Stimulated activated CD4-positive, alpha-beta T cell treated with anti-CD3 and anti-CD28 coated beads, Interleukin-2, amount 100 ng/mL, for 24 hours (primary cell): ENCODE measurements at places on chromosomes 2 and 18.

DNA sequence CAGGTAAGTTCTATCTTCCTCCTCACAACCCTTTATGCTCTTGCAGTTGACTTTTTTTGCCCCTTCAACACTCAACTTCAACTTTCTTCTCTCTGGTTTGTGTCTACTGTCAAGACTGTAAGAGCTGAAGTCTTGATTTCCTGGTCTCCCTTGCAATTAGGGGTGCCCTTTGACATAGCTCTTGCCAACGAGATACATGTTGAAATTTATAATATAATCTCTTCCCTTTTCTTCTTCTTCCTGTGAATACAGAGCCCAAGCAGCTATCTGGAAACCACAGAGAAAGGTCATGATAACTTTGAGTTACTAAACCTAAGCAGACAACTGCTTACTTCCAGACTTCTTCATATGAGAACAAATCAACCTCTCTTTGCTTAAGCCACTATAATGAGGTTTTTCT, 163.5 kb downstream of the MC4R start:
- no peak for DNase-seq

GRCh38 chr2:218002143-218002844, 501 bp downstream of the TNS1 start:
- no peak for DNase-seq

DNA sequence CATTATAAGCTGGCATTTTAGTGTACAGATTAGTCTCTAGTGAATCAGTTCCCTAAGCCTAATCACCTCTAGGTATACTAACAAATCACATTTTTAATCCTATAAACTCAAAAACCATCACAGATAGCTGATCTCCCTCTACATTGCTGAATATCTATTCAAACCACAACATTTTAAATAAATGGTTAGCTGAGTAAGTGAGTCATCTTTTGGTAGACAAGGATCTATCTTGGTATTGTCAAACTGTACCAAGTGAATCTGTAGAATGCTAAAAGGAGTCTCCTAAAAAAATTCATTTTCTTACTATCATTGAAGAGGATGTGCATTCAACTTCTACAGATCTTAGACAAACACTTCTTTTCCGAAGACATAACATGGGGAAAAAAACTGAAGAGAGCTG, 40.7 kb downstream of the INO80D start:
- no peak for DNase-seq

GRCh38 chr2:239121600-239122012, 273.7 kb downstream of the TWIST2 start:
- DNase-seq, result no peak

DNA sequence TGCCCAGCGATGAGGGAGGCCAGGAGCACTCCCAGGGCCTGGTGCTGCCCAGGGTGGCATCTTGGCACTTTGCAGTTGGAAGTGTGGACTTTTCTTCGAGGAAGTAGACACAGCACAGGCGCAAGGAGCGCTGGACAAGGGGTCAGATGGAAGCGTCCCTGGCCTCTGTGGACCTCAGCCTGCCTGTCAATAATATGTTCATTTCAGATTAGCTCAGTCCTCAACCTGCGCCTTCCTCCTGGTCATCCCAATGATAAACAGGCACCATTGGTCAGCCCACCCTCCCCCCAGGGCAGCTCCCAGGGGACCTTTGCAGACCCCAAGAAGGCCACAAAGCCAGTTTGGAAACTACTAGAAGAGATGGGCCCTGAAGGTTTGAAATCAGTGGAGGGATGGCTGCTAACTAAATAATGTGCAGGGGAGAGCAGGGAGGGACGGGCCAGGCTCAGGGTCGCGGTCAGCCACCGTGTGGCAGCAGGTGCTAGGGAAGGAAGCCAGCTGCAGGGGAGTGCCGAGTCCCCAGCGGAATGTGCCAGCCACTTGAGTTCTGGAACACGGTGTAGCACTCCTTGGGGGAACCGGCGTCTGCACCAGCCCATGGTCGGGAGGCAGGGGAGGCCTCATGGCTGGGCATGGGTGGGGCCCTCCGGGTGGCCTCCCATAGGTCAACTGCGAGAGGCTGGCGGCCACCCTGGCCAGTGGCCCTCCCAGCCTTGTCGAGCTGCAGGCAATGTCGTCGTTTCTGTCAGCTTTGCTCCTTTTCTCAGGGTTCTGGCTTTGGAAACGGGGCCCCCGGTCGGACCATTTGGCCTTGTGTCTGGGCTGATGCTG, 59.9 kb downstream of the ADI1 start:
- DNase-seq, result no peak

GRCh38 chr18:63553081-63553480, 10.9 kb downstream of the SERPINB12 start:
- DNase-seq, result no peak

GRCh38 chr2:143686585-143687164, 557.5 kb downstream of the ARHGAP15 start:
- no peak for DNase-seq

DNA sequence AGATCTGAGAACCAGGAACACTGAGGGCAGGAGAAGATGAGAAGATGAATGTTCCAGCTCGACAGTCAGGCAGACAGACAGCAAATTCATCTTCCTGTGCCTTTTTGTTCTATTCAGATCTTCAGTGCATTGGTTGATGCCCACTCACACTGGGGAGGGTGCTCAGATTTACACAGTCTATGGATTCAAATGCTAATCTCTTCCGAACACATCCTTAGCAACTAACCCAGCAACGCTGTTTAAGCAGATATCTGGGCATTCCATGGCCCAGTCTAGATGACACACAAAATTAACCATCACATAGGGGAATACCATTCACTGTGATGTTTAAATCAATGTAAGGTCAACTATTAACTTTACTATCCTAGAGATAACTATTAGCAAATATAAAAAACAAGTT, 571.9 kb downstream of the NYAP2 start:
- DNase-seq, result no peak

GRCh38 chr18:24396082-24396633, 1.5 kb downstream of the OSBPL1A start:
- no peak for DNase-seq

DNA sequence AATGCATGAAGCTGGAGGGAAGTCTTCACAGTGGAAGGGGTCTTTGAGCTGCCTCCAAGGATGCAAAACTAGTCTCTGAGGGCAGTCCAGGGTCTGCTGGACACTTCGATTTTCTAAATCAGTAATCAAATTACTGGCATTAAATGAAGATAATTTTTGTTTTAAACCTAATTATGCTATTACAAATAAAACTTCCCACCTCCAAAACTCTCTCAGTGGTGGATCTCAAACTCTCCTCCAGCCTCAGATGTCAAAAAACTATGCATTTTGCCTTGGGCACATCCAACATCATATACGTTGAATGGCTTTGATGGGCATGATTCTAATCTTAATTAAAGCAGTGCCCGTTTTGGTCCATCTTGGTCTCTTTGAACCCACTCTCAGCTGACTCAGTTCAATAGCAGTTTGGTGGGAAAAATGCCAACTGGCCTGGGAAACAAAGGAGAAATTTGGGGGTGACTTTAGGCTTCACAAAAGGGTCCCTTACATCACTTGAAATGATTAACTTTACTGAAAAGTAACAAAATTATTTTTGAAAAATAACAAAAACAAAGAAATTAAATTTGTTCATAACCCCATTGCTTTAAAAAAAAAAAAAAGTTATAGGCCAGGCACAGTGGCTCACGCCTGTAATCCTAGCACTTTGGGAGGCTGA, 5.9 kb upstream of the MYCN start:
- no peak for DNase-seq

GRCh38 chr2:54899576-54900200, 150.6 kb downstream of the RTN4 start:
- no peak for DNase-seq

DNA sequence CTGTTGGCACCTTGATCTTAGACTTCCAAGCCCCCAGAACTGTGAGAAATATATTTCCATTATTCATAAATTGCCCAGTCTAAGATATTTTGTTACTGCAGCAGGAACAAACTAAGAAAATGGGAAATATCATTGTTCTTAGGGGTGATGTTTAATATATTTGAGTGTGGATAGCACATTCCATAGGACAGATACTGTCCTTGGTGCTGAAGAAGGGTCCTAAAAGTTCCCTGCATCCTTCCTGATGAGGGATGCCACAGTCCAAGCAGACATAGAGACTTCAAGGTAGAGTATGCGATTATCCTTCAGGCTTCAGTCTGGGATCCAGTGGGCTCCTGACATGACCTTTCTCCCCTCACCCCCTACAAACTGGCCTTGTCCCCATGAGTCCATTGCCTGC, 689.0 kb downstream of the TDRD15 start:
- DNase-seq, result no peak

DNA sequence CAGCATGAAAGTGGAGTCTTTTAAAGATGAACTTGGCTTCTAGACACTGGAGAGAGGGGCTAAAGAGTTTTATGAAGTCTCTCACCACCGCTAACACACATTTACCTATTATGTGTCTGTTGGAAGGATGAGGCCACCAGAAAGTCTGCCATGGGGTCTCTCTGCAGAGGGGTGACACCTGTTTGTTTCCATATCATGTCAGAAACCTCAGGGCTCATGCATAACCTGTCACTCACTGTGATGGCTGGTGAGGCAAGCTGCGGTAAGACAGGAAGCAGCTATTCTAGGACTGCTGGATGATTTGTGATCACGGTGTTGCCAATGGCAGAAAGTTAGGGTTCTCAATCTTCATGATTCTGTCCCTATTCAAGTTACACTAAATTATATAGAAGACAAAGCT, 60.8 kb upstream of the DNMT3A start:
- DNase-seq, result no peak

DNA sequence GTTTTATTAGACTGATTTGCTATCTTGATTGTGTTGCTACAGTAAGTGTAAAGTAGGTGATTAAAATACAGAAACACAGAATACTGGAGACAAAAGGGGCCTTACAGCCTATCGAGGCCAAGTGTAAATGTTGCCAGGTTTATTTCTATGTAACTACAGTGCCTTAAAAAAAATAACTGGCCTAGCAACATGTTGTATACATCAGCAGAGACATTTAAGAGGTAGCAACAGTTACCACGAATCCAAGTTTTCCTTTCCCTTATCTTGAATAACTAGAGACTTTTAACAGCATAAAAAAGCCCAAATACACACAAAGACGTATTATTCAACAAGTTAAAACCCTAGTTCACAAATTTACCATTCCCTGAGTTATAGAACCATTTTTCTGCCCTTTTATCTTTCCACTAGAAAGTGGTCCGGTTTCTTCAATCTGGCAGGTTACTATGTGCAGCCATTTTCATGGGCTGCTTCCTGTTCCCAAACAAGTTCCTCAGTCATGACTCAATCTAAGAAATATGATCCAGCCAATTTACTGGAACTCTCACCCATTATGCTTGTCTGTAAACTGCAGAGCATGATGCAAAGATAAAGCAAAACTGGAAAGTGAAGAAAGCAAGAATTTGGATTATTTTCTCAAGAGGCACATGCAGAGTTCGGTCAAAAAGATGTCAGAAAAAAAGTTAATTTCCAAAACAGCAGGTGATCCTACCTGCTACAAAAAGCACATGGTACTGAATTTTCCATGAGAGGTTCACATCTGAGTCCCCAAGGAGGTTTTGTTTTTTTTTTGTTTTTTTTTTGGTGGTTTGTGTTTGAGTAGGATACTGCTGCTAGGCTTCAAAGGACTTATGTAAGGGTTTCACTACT, 22.2 kb downstream of the NFE2L2 start:
- no peak for DNase-seq

DNA sequence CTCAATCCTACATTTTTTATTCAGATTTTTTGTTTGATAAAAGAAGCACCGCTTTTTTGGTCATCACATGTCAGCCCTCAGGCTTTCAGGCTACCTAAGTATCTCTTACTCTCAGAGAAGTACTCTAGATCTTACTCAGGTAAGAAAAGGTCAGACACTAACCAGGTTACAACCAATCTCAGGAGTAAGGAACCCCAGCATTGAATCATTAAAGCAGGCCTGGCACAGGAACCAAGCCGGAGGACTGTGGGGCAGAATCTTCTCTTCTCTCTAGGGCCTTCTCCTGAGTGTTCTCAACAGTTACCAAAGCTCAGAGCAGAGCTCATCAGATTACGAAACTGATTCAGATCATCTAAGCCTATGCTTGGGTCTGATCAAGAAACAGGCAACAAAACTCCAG, 28.2 kb downstream of the RBMS1 start:
- no peak for DNase-seq

GRCh38 chr2:126765395-126765794, 109.4 kb downstream of the GYPC start:
- DNase-seq, result no peak

DNA sequence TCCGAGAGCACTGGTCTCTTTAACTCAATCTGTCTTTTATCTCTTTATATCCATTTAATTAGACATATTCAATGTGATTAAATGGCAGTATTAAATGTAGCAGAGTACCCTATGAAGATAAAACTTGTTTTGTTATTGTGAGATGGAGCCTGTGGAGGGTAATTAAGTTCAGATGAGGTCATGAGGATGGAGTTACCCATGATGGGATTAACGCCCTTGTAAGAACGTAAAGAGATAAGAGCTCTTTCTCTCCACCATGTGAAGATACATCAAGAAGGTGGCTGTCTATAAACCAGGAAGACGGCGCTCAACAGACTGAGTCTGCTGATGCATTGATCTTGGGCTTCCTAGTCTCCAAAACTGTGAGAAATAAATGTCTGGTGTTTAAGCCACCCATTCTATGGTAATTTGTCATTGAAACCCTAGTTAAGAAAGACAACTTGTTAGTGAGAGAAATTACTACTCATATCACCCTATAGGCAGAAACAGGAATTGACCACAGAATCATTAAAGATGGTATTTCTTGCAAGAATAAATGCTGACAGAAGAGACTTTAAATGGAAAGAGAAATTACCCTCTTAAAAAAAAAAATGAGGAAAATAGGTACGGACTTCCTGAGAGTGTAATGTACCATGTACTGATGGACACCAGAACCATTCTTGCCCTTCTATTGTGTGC, 738.7 kb upstream of the CHAC2 start:
- DNase-seq, result no peak

DNA sequence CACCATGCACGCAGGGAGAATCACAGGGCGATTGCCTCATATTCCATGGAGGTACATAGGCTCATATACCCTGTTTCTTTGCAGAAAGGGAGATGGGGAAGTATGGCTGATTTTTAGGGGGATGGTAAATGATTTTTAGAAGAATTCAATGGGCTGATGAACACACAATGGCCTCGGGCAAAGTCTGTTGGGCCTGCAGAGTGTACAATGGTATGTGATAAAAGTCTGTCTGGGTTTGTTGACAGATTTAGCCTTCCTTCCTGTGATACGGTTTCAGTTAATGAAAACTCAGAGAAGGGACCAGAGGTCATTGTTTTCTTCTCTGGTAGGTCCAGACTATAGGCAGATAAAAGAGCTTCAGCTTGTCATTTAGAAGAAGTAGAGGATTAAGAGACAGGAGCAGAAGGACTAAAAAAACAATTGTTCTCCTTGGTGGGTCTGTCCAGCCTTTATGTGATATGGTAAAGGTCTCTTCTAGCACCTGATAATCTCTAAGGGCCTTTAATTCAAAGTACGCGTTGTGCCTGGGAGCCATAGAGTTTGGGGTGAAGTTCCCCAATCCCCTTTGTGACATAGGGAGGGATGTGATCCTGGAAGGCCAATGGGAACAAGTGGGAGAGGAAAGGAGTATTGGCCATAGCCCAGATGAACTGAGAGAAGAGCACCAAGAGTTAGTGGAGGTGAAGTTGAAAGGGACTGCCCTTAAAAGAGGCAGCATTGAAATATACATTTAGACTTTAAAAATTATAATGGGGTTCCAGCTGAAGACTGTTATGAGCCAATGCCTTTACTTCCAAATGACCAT, 107.5 kb upstream of the SERPINE2 start:
- no peak for DNase-seq

GRCh38 chr2:46179037-46179621, 118.1 kb upstream of the EPAS1 start:
- DNase-seq, result peak; percentile 33
